GM12878 (cell line): ENCODE measurements at places on chromosomes 11 and 22. TPM values are rescaled to one million over a fixed set of nuclear protein-coding genes. Genes with fewer than 3 reads are reported as not detected.

- H3K4me1 ChIP-seq: peaks cover 12% of the 10 kb centered on the region
- H3K27ac ChIP-seq: no peak overlapping the region
Measured at GRCh38 chr11:62008193-62008592, 40.8 kb upstream of the FTH1 start.

The LARGE2 gene
- 0.32 and 0.41 TPM in 2 replicates for total RNA-seq

DNA sequence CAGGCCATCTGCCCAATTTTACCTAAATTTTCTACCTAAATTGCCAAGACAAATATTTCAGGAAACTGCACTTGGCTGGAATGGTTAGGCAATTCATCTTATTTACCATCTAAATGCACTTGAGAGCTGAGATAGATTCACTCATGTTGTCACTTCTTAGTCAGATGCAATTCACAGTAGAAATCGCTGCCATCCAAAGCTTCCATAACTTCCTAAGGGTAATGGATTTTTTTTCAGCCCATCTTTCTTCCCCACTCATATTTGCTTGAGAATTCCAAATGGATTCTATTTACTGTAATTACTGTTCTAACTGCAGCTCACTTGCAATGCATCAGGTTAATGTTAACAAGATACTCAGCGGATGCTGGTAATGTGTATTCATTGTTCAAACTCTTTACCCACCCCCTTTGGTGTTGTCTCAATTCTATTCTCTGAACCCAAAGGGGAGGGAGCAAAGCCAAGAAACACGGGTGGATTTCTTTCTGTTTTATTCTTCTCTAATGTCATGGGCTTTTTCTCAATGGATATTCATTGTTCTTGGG lies 96.0 kb downstream of the TENM4 start:
- H3K27me3 ChIP-seq: no peaks in the 10 kb centered on the region
- no peaks in the 10 kb centered on the region for H3K36me3 ChIP-seq
- no peak for DNase-seq
- H3K27ac ChIP-seq: no peak overlapping the region

- H3K27me3 ChIP-seq: no peaks in the 10 kb centered on the region
- no peak overlapping the region for H3K4me3 ChIP-seq
- H3K27ac ChIP-seq: peak overlapping the region; percentile 75
- no peak for DNase-seq
- H3K36me3 ChIP-seq: peaks cover 16% of the 10 kb centered on the region
Measured at GRCh38 chr11:61963016-61963281, 4.5 kb downstream of the FTH1 start.

- H3K27ac ChIP-seq: no peak overlapping the region
- H3K4me3 ChIP-seq: no peak overlapping the region
- DNase-seq: no peak
- H3K36me3 ChIP-seq: no peaks in the 10 kb centered on the region; the same call in 1 of the 2 replicates
- H3K4me1 ChIP-seq: no peaks in the 10 kb centered on the region
Measured at GRCh38 chr11:44226945-44227344, 83.0 kb downstream of the ALX4 start.

- no peak for DNase-seq
- H3K27ac ChIP-seq: no peak overlapping the region
- H3K4me3 ChIP-seq: no peak overlapping the region
- no peaks in the 10 kb centered on the region for H3K4me1 ChIP-seq
- no peaks in the 10 kb centered on the region for H3K36me3 ChIP-seq
- no peaks in the 10 kb centered on the region for H3K27me3 ChIP-seq
Measured at GRCh38 chr22:48647606-48648515, 1179.8 kb downstream of the BRD1 start.

The MIAT gene
- 9.9 and 11.7 TPM in 2 replicates for total RNA-seq

The SYT13 gene
- not detected in 2 replicates for total RNA-seq

GRCh38 chr11:129888451-129888850 lies 6.9 kb downstream of the NFRKB start:
- H3K27me3 ChIP-seq: no peaks in the 10 kb centered on the region
- H3K27ac ChIP-seq: no peak overlapping the region
- peaks cover 14% of the 10 kb centered on the region for H3K36me3 ChIP-seq
- no peak overlapping the region for H3K4me3 ChIP-seq
- no peak for DNase-seq
- no peaks in the 10 kb centered on the region for H3K4me1 ChIP-seq

- H3K27ac ChIP-seq: no peak overlapping the region
- H3K36me3 ChIP-seq: no peaks in the 10 kb centered on the region
- H3K4me1 ChIP-seq: no peaks in the 10 kb centered on the region
- no peak for DNase-seq
- H3K4me3 ChIP-seq: no peak overlapping the region
- H3K27me3 ChIP-seq: no peaks in the 10 kb centered on the region
Measured at GRCh38 chr11:29564486-29564885, 452.3 kb downstream of the KCNA4 start.

The UBQLN3 gene
- not detected in 2 replicates for total RNA-seq

GRCh38 chr11:545171-545570 lies 7.8 kb downstream of the LRRC56 start:
- H3K36me3 ChIP-seq: no peaks in the 10 kb centered on the region
- H3K4me3 ChIP-seq: no peak overlapping the region
- no peaks in the 10 kb centered on the region for H3K27me3 ChIP-seq

- no peak for DNase-seq
- no peak overlapping the region for H3K27ac ChIP-seq
- H3K4me1 ChIP-seq: no peaks in the 10 kb centered on the region
- H3K27me3 ChIP-seq: no peaks in the 10 kb centered on the region; the same call in 1 of the 2 replicates
Measured at GRCh38 chr11:5528495-5528894, 12.0 kb upstream of the UBQLNL start.

The SFI1 gene
- total RNA-seq: 44.7 and 70.1 TPM in 2 replicates

DNA sequence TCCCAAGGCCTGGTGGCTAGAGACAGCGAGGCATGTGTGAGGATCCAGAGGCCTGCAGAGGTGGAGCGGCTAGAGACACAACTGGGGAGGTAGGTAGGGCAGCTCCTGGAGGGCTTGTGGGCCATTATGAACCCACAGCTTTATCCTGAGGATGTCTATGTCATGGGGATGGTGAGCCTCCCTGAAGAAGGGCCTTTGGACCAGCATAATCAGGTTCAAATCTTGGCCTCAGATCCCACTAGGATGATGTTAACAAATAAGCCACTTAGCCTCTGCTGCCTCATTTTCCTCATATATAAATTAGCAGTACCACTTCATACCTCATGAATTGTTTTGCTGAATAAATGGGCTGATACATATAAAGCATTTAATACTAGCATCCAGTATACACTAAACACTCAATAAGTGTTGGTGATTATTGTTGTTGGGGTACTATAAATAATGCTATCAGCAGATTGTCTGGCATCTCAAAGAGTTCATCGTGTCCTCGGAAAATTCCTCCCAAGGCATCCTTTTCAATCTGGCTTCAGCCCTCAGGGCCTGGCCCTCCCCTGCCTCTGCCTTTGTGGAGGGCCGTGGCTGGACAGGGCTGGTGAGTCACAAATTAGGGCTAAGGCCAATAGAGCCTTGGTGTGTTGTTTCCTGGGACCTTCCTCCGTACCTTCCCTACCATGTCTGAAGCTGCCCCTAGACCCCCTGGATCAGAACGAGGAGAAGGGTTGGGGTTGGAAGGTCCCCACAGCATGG lies 30.9 kb upstream of the LRRC32 start:
- H3K4me3 ChIP-seq: no peak overlapping the region
- no peak for DNase-seq
- no peaks in the 10 kb centered on the region for H3K27me3 ChIP-seq
- no peaks in the 10 kb centered on the region for H3K36me3 ChIP-seq

DNA sequence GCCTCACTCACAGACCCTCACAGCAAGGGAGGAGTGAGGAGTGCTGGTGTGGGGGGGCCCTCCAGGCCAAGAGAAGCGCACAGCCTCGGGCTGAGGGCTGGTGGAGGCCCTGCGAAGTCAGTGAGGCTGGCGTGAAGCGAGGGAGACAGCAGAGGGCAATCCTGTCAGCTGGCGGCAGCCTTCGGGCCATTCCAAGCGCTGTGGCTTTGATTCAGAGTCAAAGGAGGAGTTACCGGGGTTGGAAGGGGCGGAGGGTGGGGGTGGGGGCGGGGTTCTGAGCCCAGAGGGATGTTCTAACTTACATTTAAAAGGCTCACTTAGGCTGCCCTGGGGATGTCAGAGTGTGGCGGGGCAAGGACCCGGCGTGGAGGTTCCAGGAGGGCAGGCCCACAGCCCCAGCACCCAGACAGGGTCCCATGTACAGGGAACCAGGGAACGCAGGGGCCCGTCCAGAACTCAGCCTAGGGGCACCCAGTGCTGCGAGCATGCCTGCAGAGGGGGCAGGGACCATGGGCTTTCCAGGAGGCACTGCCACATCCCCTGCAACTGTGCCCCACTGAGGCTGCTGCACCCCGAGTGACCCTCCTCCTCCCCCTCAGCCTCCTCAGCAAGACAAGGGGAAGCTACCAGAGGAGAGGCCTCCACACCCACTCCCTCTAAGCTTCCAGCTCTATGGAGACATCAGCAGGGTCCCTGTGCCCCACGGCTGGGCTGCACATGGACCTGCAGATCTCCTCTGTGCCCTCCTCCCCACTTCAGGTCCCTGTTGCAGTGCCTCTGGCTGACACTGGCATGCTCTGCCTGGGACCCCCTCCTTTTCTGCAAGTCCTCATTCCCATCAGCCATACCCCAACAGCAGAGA lies 39.7 kb upstream of the TTLL12 start:
- DNase-seq: no peak
- no peaks in the 10 kb centered on the region; the same call in 1 of the 2 replicates for H3K27me3 ChIP-seq
- no peak overlapping the region for H3K27ac ChIP-seq

The VPREB1 gene
- total RNA-seq: not detected in 2 replicates

DNA sequence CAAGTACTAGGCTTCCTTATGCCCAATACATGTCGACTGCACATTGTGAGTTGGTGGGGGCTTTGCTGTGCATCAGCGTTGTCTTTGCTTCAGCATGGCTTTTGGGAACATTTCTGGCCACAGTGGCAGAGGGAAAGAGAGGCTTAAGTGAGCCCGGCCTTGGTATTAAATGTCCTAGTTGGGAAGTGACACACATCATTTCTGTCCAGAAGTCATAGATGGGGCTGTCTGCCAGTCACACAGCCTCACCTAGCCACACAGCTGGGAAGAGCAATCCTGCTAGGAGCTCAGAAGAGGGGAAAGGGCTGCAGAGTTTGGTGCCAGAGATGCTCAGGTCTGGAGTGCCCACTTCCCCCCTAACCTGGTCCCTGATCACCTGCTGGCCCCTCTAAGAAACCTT lies 27.6 kb downstream of the TREH start:
- DNase-seq: no peak
- peaks cover 5% of the 10 kb centered on the region; the same call in 1 of the 2 replicates for H3K27me3 ChIP-seq
- no peaks in the 10 kb centered on the region for H3K4me1 ChIP-seq
- no peaks in the 10 kb centered on the region for H3K36me3 ChIP-seq
- no peak overlapping the region for H3K27ac ChIP-seq

- DNase-seq: no peak
- H3K27ac ChIP-seq: no peak overlapping the region
- H3K36me3 ChIP-seq: no peaks in the 10 kb centered on the region
- no peak overlapping the region for H3K4me3 ChIP-seq
Measured at GRCh38 chr11:107757661-107758060, 45.8 kb upstream of the SLN start.

- no peaks in the 10 kb centered on the region for H3K36me3 ChIP-seq
- H3K4me3 ChIP-seq: no peak overlapping the region
- H3K27ac ChIP-seq: no peak overlapping the region
- peaks cover 5% of the 10 kb centered on the region for H3K4me1 ChIP-seq
- no peaks in the 10 kb centered on the region for H3K27me3 ChIP-seq
Measured at GRCh38 chr22:42857845-42858481, 890 bp upstream of the ARFGAP3 start.

The PRRG4 gene
- total RNA-seq: 2.1 and 2.7 TPM in 2 replicates

- H3K27ac ChIP-seq: no peak overlapping the region
- no peak overlapping the region for H3K4me3 ChIP-seq
- no peak for DNase-seq
- no peaks in the 10 kb centered on the region for H3K36me3 ChIP-seq
- H3K27me3 ChIP-seq: no peaks in the 10 kb centered on the region
Measured at GRCh38 chr22:39621826-39622225, 51.3 kb downstream of the CACNA1I start.

- no peak overlapping the region for H3K4me3 ChIP-seq
- H3K4me1 ChIP-seq: no peaks in the 10 kb centered on the region
Measured at GRCh38 chr11:91231226-91231625, 993.4 kb upstream of the FAT3 start.

GRCh38 chr22:25059438-25059837 lies 106.9 kb downstream of the KIAA1671 start:
- H3K4me3 ChIP-seq: no peak overlapping the region
- no peaks in the 10 kb centered on the region; the same call in 1 of the 2 replicates for H3K27me3 ChIP-seq

GRCh38 chr11:61495801-61496601 lies 12.5 kb upstream of the LRRC10B start:
- no peaks in the 10 kb centered on the region for H3K27me3 ChIP-seq
- no peak overlapping the region for H3K27ac ChIP-seq
- no peak for DNase-seq
- no peaks in the 10 kb centered on the region for H3K36me3 ChIP-seq
- H3K4me1 ChIP-seq: no peaks in the 10 kb centered on the region
- H3K4me3 ChIP-seq: no peak overlapping the region

DNA sequence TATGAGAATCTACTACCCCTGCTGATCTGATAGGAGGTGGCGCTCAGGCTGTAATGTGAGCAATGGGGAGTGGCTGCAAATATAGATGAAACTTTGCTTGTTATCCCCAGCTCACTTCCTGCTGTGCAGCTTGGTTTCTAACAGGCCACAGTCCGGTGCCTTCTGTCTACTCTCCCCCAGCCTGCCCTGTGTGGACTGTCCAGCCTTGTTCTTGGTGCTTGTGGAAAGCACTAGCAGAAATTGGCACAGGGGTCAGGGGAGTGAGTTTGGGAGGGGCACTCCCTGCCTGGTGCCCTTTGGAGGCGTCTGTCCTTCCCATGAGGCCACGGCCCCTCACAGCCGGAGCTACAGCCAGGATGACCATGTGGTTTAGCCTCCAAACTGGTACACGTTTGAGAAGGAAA lies 14.3 kb downstream of the MOV10L1 start:
- peaks cover 8% of the 10 kb centered on the region for H3K4me1 ChIP-seq
- no peak for DNase-seq
- no peaks in the 10 kb centered on the region for H3K27me3 ChIP-seq
- H3K36me3 ChIP-seq: no peaks in the 10 kb centered on the region

DNA sequence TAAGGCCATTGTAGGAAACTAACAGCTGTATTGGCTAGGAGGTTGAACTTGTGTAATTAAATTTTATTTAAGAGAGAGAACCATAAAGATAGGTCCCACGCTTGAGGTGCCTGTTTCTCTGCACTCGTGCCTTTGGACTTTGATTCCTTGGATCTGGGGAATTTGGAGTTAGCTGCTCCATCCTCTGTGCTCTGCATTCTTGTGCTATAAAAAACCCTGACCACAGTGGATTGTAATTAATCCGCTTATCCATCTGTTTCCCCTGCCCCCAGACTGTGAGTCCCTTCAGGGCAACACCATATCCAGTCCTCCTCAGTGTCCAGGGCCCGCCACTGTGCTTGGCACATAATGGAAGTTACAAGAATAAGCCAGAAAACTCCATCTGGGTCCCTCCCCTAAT lies 169.8 kb downstream of the SPON1 start:
- no peak overlapping the region for H3K27ac ChIP-seq
- no peak overlapping the region for H3K4me3 ChIP-seq
- no peaks in the 10 kb centered on the region for H3K4me1 ChIP-seq
- H3K27me3 ChIP-seq: no peaks in the 10 kb centered on the region
- no peaks in the 10 kb centered on the region for H3K36me3 ChIP-seq
- no peak for DNase-seq

- no peaks in the 10 kb centered on the region for H3K27me3 ChIP-seq
- no peak overlapping the region for H3K27ac ChIP-seq
- no peak for DNase-seq
- no peaks in the 10 kb centered on the region for H3K36me3 ChIP-seq
Measured at GRCh38 chr11:63608353-63609345, 5.6 kb downstream of the PLAAT3 start.

The MOGAT2 gene
- 0.44 and 0.45 TPM in 2 replicates for total RNA-seq

The SGSM1 gene
- total RNA-seq: not detected in 2 replicates
